Fibroblast of lung (primary cell): ENCODE measurements at places on chromosomes 11 and 22. TPM values are rescaled to one million over a fixed set of nuclear protein-coding genes. Genes with fewer than 3 reads are reported as not detected.

SYT8 gene
- not detected in 2 replicates for total RNA-seq

MMP12 gene
- 0.83 TPM in 1 of 2 replicates, not detected in the other for total RNA-seq

SGSM1 gene
- under 0.01 TPM in 1 of 2 replicates, not detected in the other for total RNA-seq

NCAPH2 gene
- 18.3 and 20.0 TPM in 2 replicates for total RNA-seq

BRSK2 gene
- total RNA-seq, result 0.26 and 0.33 TPM in 2 replicates

BIRC3 gene
- 3.3 TPM in 2 replicates for total RNA-seq

ROBO4 gene
- 0.26 and 0.66 TPM in 2 replicates for total RNA-seq

CDHR5 gene
- total RNA-seq, result not detected in 2 replicates

BTBD18 gene
- not detected in 2 replicates for total RNA-seq

OR4C45 gene
- total RNA-seq, result not detected in 2 replicates

ABCC8 gene
- not detected in 2 replicates for total RNA-seq

HBB gene
- not detected in 2 replicates for total RNA-seq

SAA1 gene
- not detected in 2 replicates for total RNA-seq

SCT gene
- total RNA-seq, result not detected in 2 replicates

RAB3IL1 gene
- 13.4 TPM in 2 replicates for total RNA-seq

RTN4R gene
- total RNA-seq, result 0.26 and 0.99 TPM in 2 replicates

MUC6 gene
- not detected in 2 replicates for total RNA-seq

MYOD1 gene
- not detected in 2 replicates for total RNA-seq

MIAT gene
- 2.1 and 10.2 TPM in 2 replicates for total RNA-seq

CRYBB3 gene
- not detected in 2 replicates for total RNA-seq

CLTCL1 gene
- 11.3 and 13.4 TPM in 2 replicates for total RNA-seq

OR5P2 gene
- 0.17 TPM in 1 of 2 replicates, not detected in the other for total RNA-seq

OR52N4 gene
- total RNA-seq, result 0.33 TPM in 1 of 2 replicates, not detected in the other

MUC2 gene
- total RNA-seq, result not detected in 2 replicates

GP1BB gene
- 1.8 and 2.1 TPM in 2 replicates for total RNA-seq

C11orf42 gene
- not detected in 2 replicates for total RNA-seq

C11orf16 gene
- total RNA-seq, result not detected in 2 replicates

HEPN1 gene
- total RNA-seq, result not detected in 2 replicates

NRXN2 gene
- total RNA-seq, result under 0.01 and 0.26 TPM in 2 replicates

GUCY1A2 gene
- 0.50 and 2.6 TPM in 2 replicates for total RNA-seq

DKK3 gene
- 387 and 1,064 TPM in 2 replicates for total RNA-seq

FAM180B gene
- total RNA-seq, result not detected in 2 replicates

PCF11 gene
- 36.5 and 44.8 TPM in 2 replicates for total RNA-seq

CCDC116 gene
- total RNA-seq, result under 0.01 and 0.17 TPM in 2 replicates

PGA3 gene
- total RNA-seq, result 4.3 TPM in 1 of 2 replicates, not detected in the other

MMP8 gene
- total RNA-seq, result under 0.01 TPM in 1 of 2 replicates, not detected in the other
